Fibroblast of mammary gland (primary cell): ENCODE measurements at places on chromosomes 2 and 18.

GRCh38 chr18:39453882-39454281, 1888.3 kb upstream of the CELF4 start:
- peak; percentile 61 for DNase-seq

- no peak for DNase-seq
Measured at GRCh38 chr2:21379140-21379539, 255.4 kb downstream of the TDRD15 start.

DNA sequence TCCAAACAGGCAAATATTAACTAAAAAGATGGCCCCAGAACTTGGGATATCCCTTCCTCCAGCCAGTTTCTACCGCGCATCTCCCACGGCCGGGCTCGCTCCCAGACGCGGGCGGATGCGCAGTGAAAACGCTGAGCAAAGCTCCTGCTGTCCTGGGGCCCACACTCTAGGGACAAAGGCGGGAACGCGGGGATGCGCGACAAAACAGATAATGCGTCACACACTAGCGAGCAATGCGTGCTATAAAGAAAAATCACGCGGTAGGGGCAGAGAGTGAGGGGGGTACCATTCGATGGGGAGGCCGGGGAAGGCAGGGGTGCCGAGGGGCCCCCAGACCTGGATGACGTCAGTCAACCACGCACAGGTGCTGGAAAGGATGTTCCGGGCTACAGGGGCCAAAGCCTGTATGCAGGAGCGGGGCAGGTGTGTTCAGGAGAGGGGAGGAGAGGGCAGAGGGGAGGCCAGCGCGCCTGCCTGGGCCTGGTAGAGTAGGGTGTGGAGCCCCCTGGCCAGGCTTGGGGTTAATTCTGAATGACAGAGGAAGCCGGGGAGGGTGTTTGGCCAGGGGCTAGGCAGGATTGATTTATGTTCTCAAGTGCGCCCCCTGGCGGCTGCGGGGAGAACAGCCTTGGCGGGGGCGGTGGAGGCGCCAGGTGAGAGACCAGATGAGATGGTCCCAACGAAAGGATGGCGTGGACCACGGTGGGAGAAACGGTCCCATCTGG, 14.9 kb upstream of the ITM2C start:
- peak; percentile 21 for DNase-seq

DNA sequence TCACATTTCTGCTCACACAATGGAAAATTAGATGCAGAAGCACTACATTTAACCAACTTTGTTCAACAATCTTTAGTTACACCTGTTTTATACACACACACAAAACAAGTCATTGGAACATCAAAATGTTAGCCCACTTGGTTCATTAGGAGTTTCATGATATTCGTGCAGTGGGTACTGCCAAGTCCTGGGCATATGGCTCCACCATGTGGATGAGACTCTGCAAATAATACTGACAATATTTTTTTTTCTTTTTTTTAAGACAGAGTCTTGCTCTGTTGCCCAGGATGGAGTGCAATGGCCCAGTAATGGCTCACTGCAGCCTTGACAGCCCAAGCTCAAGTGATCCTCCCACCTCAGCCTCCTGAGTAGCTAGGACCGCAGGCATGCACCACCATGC, 34.5 kb upstream of the GRB14 start:
- peak; percentile 34 for DNase-seq

DNA sequence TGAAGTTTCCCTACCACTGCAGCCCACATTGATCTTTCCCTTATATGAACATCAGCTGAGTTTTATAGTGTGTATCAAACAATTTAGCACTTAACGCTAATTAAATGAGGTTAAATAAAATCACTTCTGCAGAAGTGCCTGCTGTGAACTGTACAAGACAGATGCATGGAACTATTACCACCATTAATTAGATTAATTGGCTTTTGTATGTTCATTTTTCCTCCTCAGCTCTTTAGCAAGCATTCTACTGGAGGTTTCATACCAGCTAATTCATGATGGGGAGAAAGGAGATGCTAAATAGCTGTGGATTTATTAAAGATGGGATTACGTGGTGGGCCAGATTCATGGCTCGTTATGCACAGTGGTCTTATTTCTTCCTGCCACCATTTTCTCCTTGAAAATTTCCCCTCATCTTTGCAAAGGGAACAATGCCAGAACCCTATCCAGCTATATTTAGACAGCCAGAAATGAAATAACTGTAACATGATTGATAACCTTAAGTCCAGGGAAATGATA, 96.7 kb downstream of the CNTNAP5 start:
- DNase-seq: no peak

GRCh38 chr2:179234658-179235240, 29.9 kb downstream of the SESTD1 start:
- DNase-seq: no peak

GRCh38 chr2:121362774-121363173, 77.8 kb upstream of the TFCP2L1 start:
- DNase-seq: no peak

GRCh38 chr2:158745866-158746382, 49.2 kb upstream of the DAPL1 start:
- DNase-seq: no peak

DNA sequence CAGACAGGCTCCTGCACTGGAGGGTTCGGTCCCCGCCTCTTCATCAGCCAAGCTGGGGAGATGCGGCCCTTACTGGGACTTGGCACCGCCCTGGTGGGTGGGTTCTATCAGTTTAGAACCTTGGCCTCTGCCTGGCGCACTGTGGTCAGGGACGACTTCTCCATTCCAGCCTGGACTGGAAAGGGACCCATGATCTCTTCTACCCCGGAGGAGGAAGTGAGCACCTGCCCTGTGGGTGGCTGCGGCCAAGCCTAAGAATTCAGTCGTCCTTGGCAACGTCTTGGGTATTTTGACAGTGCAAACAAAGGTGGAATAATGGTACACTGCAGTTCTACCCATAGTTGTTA, 106.9 kb upstream of the CD302 start:
- DNase-seq: no peak

DNA sequence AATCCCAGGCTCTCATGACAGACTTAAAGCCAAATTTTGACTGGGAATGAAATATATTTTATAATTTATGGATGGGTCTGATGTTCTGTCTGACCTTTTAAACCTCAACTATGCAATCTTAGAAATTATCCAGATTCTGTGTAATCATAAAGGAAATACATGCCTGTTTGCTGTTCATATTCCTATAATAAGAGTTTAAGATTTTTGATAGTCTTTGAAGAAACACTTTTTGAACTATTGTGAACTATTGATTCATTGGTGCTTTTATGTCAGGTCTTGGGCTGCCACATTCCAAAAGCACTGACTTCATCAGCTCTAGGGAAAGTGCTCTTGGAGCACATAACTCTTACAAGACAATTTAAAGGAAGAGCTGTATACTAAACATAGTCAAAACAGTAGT, 64.2 kb downstream of the CCDC150 start:
- peak; percentile 63 for DNase-seq

DNA sequence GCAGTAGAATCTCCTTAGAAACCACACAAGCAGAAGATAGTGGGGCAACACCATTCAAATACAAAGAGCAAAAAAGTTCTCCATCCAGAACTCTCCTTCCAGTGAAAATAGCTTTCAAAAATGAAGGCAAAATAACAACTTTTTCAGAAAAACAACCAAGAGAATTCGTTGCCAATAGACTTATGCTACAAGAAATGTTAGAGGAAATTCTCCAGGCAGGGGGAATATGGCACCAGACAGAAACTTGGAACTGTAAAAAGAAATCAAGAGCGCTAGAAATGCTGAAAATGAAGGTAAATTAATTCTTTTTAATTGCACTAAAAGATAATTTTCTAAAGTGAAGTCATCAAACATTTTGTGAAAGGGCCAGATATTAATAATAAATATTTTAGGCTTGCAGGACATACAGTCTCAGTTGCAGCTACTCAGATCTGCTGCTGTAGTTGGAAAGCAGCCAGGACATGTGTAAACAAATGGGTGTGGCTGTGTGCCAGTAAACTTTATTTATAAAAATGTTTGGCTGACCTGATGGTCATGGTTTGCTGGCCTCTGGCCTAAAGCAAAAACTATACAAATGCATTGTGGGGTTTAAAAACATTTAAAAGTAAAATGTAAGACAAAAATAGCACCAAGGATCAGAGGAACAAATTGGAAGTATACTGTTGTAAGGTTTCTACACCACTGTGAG, 73.7 kb upstream of the TGFA start:
- DNase-seq: peak; percentile 30

GRCh38 chr2:108870069-108870644, 83.6 kb downstream of the CCDC138 start:
- DNase-seq: no peak

DNA sequence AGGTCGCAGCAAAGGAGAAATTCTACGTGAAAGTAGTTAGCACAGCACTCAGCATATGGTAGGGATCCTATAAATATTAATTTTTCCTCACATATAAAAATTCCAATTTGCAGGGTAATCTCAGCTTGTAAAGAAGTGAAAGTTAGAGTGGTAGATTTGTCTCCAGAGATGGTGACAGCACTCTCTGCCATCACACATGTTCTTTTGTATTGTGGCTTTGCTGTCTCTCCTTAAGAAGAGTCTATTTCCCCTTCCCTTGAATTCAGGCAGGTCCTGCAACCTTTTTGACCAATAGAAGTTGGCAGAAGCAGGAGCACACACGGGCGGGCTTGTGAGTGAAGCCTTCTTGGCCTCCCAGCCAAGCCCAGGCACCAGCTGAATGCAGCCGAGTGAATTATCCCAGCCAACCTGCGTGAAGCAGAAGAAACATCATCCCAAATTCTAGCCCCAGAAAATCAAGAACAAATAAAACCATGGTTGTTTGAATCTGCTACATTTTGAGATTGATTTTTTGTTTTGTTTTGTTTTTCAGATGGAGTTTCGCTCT, 107.8 kb upstream of the COPS8 start:
- DNase-seq: no peak

DNA sequence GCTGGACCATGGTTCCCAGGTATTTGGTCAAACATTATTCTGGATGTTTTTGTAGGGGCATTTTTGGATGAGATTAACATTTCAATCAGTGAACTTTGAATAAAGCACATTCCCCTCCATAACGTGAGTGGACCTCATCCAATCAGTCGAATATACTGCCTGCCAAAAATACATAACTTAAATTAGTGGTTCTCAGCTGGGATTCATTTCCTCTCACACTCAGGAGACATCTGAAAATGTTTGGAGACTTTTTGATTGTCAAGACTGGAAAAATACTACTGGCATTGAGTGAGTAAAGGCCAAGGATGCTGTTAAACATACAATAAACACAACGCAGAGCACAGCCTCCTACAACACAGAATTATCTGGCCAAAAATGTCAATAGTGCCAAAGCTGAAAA, 198.2 kb downstream of the MYO1B start:
- no peak for DNase-seq

- DNase-seq: no peak
Measured at GRCh38 chr2:70101174-70101573, 13.9 kb downstream of the PCBP1 start.

GRCh38 chr2:233365861-233366520, 11.7 kb downstream of the DGKD start:
- DNase-seq: no peak

GRCh38 chr2:240745962-240746361, 54.3 kb downstream of the AQP12A start:
- no peak for DNase-seq

- DNase-seq: no peak
Measured at GRCh38 chr18:49704334-49704733, 109.0 kb downstream of the ACAA2 start.

- DNase-seq: peak; percentile 65
Measured at GRCh38 chr2:215590010-215590745, 154.3 kb upstream of the FN1 start.

DNA sequence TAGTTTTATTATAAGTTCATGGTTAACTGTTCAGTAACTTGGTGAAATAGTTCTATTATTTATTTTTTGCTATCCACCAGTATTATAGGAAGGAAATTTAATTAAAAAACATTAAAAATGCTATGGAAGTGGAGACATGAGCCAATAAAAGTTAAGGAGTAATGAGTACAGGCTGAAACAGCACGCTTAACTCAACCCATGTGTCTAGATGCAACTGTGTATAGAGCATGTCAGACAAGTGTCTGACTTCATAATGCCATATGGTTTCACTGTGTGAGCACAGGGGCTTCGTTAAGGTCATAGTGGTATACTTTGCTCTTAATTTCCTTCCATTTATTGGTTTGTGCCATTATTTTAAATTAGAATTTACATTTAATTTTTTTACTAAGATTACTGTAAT, 566.8 kb upstream of the NRP2 start:
- DNase-seq: no peak

- no peak for DNase-seq
Measured at GRCh38 chr18:50727721-50728471, 91.9 kb downstream of the MRO start.

- no peak for DNase-seq
Measured at GRCh38 chr2:59256290-59256689, 1015.2 kb upstream of the FANCL start.

- no peak for DNase-seq
Measured at GRCh38 chr2:80420530-80421208, 116.1 kb upstream of the LRRTM1 start.

- DNase-seq: no peak
Measured at GRCh38 chr2:20668451-20668850, 1.5 kb downstream of the GDF7 start.

DNA sequence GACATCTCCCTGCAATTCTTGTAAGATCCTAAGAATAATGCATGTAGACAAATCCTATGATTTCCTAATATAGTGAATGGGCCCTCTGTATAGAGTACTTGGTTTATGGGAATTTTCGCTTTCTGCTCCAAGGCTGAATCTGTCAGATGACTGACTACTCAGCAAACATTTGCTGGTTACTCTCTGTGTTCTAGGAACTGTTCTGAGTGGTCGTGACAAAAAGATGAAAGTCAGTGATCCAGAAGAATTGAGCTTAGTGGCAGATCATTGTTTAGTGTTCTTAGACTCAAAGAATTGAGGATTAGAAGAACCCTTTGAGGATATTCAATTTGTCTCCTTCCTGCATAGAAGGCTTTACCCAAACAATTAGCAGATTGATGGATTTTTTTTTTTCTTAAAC, 10.0 kb downstream of the XRCC5 start:
- DNase-seq: no peak

- no peak for DNase-seq
Measured at GRCh38 chr18:35130236-35130635, 89.0 kb downstream of the MAPRE2 start.

GRCh38 chr2:6960659-6961058, 43.4 kb downstream of the RNF144A start:
- peak; percentile 90 for DNase-seq

- DNase-seq: peak; percentile 94
Measured at GRCh38 chr18:34978953-34979608, 62.1 kb upstream of the MAPRE2 start.
